Stimulated activated CD4-positive, alpha-beta T cell treated with anti-CD3 and anti-CD28 coated beads, Interleukin-4, amount 100 ng/mL, for 48 hours (primary cell): ENCODE measurements at places on chromosomes 11 and 22.

DNA sequence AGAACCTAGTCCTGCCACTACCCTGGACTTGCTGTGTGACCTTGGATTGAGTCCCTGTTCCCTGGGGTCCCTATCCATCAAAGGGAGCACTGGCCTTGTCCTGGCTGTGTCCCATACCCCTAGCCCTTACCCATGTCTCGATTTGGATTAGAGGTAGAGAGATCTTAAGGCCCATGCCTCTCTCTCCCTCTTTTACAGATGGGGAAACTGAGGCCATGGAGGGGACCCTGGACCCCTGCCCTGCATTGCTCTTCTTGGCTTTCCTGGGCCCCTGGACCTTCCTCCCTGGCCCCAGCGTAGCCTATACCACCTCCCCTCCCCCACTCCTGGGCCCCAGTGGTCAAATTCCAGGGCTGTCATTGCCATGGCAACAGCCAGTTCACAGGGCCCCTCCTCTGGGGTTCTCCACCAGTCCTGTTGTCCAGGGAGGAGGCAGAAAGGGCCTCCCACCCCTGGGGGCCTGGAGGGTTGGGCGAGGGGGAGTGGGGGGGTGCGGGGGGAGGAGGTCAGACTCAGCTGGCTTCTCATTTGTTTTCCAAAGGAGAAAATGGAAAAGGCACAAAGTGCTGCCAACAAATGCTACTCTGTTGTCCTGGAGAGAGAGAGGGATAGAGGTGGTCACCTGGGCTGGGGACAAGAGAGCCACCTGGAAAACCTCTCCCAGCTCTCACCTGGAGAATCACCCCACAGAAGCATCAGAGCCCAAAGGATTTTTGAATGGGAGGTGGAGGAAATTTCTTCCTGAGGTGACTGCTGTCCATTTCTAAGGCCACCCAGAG, 23.3 kb downstream of the ARHGEF17 start:
- DNase-seq: no peak

DNA sequence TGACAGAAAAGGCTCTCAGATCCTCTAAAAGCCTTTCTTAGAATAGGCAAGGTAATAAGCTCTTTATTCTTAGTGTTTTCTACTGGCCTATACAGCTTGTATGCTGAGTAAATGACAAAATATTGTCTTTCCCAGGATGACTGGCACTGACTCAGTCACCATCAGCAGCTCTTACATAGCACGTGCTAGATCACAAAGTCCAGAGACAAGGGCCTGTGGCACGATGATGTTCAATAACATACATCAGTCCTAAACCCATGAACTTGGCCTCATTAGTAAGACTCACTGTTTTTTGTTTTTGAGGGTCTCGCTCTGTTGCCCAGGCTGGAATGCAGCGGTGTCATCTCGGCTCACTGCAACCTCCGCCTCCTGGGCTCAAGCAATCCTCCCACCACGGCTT, 42.7 kb downstream of the CELF1 start:
- no peak for DNase-seq

- DNase-seq: no peak
Observed at GRCh38 chr11:94933223-94934130, 39.9 kb downstream of the CWC15 start.

DNA sequence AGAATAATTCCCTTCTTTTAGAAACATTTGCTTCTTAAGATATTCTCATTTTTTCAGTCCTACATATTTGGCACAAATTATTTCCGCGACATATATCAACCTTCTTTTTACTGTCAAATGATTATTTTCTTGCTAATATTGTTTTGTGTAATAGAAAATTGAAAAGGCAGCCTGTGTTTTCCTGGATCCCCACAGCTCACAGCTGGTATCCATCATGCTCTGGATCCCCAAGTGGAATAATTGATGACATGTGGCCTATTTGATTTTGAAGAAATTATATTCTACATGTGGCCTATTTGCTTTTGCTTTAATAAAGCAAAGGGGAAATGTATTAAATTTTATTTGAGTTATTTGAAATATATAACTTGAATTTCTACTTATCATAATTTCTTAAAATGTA, 199.4 kb upstream of the LUZP2 start:
- no peak for DNase-seq

- DNase-seq: no peak
Observed at GRCh38 chr11:23851216-23851615, 645.6 kb upstream of the LUZP2 start.

DNA sequence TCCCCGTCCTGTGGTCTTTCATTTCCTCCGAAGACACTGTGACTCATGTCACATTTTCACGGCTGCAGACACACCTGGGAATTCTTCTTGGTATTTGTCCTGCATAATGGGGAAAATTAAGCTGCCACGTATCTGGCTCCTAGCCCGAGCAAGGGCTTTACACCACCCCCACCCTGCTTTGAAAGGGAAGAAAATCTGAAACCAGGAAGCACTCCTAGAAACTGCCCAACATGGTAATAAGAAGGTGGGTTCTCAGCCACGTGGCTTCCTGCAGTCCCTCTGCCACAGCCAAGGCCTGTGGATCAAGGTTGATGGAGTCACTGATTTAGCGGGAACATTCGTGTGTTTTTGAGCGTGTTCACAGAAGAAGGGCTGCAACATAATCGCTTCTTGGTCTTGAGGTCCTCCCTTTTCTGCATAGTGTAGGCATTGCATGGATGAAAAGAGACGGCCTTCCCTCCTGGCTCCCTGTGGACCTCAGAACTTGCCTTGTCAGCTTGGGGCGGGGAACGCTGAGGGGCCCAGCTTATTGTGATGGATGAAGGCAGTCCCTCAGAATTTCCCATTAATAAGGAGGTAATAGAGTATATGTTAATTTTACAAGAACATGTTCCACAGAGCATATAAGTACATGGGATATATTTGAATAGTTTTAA, 292.0 kb downstream of the NTM start:
- no peak for DNase-seq

- DNase-seq: no peak
Observed at GRCh38 chr11:119791701-119792151, 62.7 kb upstream of the NECTIN1 start.

- no peak for DNase-seq
Observed at GRCh38 chr11:2932850-2933251, 3.6 kb upstream of the PHLDA2 start.

DNA sequence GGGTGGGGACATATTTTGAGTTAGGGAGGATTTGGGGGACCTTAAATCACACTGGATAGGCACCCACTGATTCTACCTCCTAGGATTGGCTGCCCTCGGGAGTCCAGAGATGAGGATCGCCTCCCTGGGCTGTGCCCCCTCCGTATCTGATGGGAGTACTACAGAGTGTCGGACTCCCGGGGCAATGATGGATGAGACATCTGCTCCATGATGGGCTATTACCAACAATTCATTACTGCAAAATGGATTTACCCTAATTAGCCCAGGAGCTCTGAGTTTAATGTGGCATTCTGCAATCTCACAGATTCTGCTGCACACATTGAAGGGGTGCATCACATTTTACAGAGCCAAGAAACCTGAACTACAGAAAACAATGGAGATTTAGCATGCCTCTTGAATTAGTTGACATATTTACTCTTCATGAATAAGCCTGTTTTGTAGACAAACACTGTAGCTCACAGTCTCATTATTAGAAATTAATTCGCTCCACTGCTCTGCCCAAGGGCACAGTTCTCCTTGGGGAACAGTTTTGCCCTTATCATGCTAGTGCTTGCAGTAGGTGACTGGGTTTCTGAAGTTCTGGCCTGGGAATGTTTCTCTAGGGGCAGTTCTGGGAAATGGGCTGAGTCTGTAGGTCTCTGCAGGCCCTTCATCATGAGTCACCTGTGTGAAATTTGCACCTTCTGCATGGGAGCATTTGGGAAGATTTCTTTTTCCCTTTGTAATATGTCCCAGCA, 217.1 kb upstream of the PLET1 start:
- no peak for DNase-seq

GRCh38 chr11:114880442-114880841, 202.1 kb downstream of the NXPE2 start:
- no peak for DNase-seq

GRCh38 chr22:21761086-21761485, 25.5 kb upstream of the YPEL1 start:
- DNase-seq: peak; percentile 44

GRCh38 chr11:10459029-10459970, 4.2 kb downstream of the AMPD3 start:
- no peak for DNase-seq

- DNase-seq: no peak
Observed at GRCh38 chr22:17563936-17564391, 666 bp downstream of the SLC25A18 start.

DNA sequence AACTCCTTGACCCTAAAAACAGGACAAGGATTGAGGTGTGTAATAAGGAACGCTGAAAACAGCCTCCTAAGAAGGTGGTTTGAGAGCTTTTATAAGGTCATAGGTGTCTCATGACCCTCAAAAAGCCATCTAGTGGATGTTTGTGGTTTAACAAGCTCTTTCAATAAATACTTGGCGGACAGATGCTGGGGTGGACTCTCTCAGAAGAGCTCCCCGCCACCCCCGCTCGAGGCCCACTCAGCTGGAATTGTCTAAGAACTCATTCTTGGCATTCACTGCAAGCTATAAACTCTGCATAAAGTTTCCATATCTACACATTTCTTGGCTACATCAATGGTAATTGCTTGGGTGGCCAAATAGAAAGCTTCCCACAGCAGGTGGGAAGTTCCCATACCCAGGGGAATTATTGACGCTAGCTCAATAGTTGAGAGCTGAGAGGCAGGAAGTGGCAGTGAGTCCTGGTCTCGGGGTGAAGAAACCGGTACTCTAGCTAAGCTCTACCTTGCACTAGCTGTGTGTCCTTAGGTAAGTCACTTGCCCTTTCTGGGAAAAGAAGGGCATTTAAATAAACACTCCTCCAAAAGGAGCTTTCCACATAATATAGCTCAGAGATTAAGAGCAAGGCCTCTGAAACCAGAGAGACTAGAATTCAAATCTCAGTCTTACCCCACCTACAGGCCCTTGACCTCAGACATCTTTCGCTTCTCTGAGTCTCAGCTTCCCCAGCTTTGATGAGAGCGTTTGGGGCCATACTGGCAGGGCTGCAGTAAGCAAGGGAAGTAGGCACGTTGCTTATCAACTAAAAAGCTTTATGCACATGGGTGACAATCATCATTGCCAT, 6.4 kb downstream of the MS4A15 start:
- no peak for DNase-seq

DNA sequence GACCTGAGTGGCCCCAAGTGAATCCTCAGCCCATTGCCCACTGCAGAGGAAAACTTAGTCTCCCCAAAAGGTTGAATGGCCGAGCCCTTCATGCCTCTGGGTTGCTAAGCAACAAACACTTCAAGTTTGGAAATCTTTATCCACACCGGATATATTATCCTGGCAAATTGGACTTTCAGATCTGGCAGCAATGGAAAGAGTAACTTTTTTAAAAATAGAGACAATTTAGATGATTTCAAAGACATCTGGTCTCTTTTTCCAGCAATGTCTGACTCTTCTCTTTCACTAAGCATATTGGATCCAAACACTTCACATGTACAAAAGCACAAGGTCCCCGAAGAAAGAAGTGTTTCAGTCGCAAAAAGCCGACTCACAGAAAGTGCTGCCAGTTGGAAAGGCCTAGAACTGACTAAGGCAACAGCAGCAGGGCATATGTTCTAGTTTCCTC, 505.3 kb downstream of the SOX6 start:
- DNase-seq: no peak

DNA sequence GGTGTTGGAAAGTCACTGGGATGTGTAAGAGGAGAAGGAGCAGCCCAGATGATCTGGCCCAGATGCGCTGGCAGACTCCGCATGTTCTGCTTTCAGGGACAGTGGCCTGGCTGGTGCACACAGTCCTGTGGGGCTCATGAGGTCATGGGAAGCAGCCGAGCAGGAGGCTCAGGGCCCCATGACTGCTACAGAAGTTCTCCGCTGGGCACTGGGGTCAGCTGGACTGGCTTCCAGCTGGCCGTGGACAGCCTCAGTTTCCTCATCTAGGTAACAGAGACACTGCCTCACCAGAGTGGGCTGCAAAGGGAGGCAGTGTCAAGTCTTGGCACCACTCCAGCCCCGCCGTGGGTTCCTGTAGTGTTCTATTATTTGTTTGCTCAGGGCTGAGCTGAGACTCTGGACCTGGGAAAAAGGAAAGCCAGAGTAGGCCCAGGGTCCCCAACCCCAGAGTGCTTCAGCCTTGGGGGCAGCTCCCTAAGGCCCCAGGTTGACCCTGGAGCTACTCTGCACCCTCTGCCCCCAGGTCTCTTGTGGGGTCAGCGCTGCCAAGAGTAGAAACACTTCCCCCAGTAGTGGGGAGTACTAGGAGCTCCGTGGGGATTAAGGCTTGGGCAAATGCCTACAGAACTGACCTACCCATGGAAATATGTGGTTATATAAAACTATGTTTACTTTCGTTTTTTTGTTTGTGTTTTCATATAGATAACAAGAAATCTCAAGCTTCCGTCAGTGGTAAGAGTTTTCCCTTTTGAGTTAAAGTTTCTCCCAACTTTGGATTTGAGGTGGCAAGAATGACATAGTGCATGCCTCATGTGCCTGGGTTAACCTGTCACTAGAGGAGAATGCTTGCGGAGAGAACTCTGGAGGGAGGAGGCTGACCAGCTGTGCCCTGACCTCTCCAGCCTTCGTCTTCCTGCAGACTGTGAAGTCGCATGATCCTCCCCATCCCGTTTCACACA, 45.3 kb downstream of the MED15 start:
- no peak for DNase-seq

GRCh38 chr11:67646535-67647336, 3.8 kb downstream of the ACY3 start:
- DNase-seq: no peak

- no peak for DNase-seq
Observed at GRCh38 chr11:122983438-122984185, 2.0 kb upstream of the BSX start.

GRCh38 chr11:134138376-134138775, 69.5 kb downstream of the JAM3 start:
- DNase-seq: no peak

DNA sequence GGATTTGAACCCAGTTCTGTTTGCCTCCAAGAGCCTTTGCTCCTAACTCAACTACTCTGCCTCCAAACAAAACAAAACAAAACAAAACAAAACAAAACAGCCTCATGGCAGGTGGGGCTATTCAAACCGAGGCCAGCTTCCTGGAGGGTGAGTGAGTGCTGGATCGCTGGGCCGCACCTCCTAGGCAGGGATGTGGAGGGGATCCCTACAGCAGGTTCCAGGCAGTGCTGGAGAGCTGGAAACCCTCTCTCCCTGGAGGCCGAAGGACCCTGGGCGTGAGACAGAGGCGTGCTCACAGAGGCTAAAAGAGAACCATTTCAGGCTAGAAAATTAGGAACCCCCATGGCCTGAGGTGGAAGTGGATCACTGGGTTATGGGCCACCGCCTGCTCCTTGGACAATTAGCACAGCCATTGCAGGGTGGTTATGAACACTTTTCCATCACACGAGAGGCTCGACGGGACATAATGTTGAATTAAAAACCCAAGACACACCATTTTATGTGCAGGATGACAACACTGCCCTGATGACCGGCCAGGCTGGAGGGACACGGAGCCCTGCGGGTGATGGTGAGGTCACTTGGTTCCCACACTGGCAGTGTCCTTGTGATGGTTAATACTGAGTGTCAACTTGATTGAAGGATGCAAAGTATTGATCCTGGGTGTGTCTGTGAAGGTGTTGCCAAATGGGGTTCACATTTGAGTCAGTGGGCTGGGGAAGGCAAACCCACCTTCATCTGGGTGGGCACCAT, 35.2 kb downstream of the SHISAL1 start:
- no peak for DNase-seq

- no peak for DNase-seq
Observed at GRCh38 chr11:68993546-68993945, 12.8 kb upstream of the MRGPRD start.
